ENCODE measurements at places on chromosomes 4 and X.
A peak's percentile ranks its signal among the peaks of the same experiment; 100 is the strongest.

GRCh38 chrX:72713130-72713529 lies 976 bp downstream of the PHKA1 start:
- no peak for DNase-seq

DNA sequence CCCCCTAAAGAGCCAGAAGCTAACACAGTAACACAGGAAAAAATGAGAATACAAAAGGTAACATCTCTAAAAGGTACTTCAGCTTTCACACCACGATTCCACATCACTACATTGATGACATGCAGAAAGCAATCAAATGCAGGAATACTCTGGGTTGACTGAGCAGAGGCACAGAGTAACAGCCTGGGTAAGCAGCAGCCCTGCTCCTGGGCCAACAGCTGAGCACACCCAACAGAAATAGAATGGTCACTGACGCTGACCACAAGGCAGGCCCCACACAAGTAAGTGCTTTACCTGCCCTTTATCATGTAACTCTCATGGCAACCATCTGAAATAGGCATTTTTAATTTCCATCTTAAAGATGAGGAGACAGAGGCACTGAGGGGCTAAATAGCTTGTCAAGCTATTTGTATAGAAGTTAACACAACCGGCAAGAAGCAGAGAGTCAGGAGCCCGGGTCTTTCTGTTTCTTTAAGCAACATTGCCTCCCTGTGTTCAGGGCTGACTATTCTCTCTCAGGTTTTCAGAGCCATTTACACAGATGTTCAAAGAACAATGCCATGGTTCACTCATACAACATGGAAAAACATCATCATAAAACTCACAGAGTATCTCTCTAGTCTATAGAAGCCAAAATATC lies 168.9 kb downstream of the ZNF674 start:
- peak; percentile 20 for DNase-seq

- DNase-seq = no peak
These were observed 68.7 kb upstream of the ENPP6 start for GRCh38 chr4:184286358-184286757.

DNA sequence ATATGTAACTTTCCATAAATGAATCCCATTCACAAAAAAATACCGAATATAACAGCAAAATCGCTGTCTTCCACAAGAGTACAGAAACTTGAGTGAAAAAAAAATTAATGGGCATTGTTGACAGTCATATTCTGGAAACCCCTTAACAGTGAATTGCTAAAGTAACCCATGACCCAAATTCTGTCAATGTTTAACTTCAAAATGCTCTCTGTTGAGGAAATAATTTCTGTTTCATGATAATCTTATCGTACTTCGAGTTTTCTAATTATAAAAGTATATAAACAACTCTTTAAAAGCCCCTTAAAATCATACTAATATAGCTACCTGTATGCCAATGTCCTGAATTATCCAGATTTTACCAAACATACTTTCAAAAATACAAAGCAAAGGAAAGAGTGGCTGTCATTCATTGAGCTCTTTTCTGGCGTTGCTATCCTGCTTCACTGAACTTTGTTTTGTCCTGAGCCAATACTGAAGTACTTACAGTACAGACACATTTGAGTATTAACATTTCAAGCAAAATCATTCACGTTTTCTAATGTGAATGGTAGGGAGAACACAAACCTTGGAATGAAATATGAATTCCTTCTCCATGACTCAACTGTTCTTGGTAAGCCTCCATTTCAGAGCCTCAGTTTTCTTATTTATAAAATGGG lies 2.4 kb downstream of the XAGE3 start:
- DNase-seq = no peak

GRCh38 chr4:101349801-101350064 lies 2.4 kb upstream of the PPP3CA start:
- DNase-seq = no peak

- no peak for DNase-seq
These were observed 13.1 kb upstream of the ACOT9 start for GRCh38 chrX:23756165-23756564.

GRCh38 chr4:4693258-4693657 lies 151.4 kb upstream of the STX18 start:
- DNase-seq = no peak

GRCh38 chrX:2311501-2311900 lies 189.3 kb downstream of the DHRSX start:
- no peak for DNase-seq

- DNase-seq = no peak
These were observed 26.0 kb downstream of the ARL13A start for GRCh38 chrX:100995469-100995868.

GRCh38 chr4:83276299-83277040 lies 8.1 kb downstream of the COQ2 start:
- no peak for DNase-seq

- DNase-seq = no peak
These were observed 38.6 kb downstream of the AR start for GRCh38 chrX:67582436-67582835.

- no peak for DNase-seq
These were observed 88.2 kb upstream of the CAMK2D start for GRCh38 chr4:113849771-113850170.

GRCh38 chrX:68599256-68600152 lies 48.0 kb upstream of the STARD8 start:
- no peak for DNase-seq

DNA sequence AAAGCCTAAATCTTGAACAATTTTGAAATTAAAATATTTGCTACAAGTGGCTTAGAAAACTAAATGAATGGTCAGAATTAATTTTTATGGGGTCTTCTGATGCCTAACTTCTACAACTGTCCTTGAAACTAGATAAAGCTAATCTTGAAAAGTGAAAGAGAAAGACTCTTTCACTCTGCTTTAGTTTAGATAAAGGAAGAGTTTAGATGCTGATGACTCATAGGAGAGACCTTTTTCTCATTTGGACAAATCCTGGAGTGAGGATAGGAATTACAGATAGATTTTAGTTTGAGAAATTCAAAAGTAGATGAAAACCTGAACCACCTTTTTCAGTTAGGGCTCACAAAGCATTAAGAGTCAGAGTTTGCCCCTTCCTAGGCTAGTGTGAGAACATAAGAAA lies 342.3 kb upstream of the GRID2 start:
- no peak for DNase-seq

All from breast epithelium (tissue), 4 donors.